ENCODE measurements at places on chromosomes 2 and 18. TPM values are rescaled to one million over a fixed set of nuclear protein-coding genes. Genes with fewer than 3 reads are reported as not detected.

DNA sequence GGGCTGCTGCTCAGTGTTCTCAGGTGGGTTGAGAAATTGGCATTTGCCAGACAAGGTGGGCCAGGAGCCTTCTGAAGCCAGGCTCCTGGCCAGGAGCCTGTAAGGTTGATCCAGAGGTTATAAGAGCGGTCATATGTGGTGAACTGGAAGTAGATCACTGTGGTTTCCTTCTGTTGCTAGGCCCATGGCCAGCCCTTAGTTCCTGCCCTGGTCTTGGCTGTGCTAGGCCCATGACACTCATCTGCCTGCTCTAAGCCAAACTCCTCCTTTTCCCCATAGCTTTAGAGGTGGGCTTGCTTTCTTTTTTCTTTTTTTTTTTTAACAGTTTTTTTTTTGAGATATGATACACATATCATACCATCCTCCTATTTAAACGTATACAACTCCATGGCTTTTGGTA, 5.0 kb upstream of the MGAT5 start:
- H3K27me3 ChIP-seq = peaks cover 13% of the 10 kb centered on the region
- DNase-seq = no peak
- no peak overlapping the region for H3K4me3 ChIP-seq
- peaks cover 78% of the 10 kb centered on the region for H3K4me1 ChIP-seq
- peaks cover 3% of the 10 kb centered on the region for H3K36me3 ChIP-seq

DNA sequence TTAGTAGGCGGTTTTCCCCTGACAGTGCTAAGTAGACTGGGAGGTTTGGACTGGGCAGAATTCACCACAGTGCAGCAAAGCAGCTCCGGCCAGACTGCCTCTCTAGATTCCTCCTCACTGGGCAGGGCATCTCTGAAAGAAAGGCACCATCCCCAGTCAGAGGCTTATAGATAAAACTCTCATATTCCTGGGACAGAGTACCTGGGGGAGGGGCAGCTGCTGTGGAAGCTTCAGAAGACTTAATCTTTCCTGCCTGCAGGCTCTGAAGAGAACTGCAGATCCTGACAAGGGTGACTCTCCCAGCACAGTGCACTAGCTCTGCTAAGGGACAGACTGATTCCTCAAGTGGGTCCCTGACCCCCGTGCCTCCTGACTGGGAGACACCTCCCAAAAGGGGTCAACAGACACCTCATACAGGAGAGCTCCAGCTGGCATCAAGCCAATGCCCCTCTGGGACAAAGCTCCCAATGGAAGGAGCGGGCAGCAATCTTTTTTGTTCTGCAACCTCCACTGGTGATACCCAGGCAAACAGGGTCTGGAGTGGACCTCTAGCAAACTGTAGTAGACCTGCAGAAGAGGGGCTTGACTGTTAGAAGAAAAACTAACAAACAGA, 266.8 kb upstream of the CRIM1 start:
- H3K36me3 ChIP-seq = no peaks in the 10 kb centered on the region
- no peak overlapping the region for H3K27ac ChIP-seq
- peaks cover 4% of the 10 kb centered on the region for H3K27me3 ChIP-seq
- no peaks in the 10 kb centered on the region for H3K4me1 ChIP-seq
- DNase-seq = no peak

GNLY gene
- total RNA-seq = 141 TPM

DNA sequence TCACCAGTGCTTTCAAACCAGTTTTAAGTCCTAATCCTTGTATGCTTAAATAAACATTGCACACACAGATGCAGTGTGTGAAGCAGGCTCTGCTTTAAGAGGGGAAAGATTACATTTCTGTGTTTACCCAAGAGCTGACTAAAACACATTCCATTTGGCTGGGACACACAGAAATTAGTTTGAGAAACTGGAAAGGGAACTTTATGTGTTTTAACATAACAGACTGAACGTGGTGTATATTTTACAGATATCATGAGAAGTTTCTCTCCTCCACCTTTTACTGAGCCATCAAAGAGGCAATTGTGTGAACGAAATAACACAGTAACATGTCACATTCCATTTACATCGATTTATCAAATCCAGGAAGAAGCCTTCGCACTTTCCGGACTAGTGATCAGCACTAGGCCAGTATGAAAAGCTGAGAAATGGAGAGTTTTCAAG, 121.8 kb downstream of the MAIP1 start:
- DNase-seq = no peak
- no peak overlapping the region for H3K4me3 ChIP-seq
- H3K27ac ChIP-seq = no peak overlapping the region
- no peaks in the 10 kb centered on the region for H3K27me3 ChIP-seq
- no peaks in the 10 kb centered on the region for H3K36me3 ChIP-seq

- H3K27ac ChIP-seq = no peak overlapping the region
- peaks cover 3% of the 10 kb centered on the region for H3K36me3 ChIP-seq
- no peaks in the 10 kb centered on the region for H3K4me1 ChIP-seq
These were observed 392.5 kb downstream of the IRS1 start for GRCh38 chr2:226407135-226407534.

- H3K4me3 ChIP-seq = no peak overlapping the region
- H3K27me3 ChIP-seq = no peaks in the 10 kb centered on the region
- DNase-seq = no peak
- no peaks in the 10 kb centered on the region for H3K4me1 ChIP-seq
These were observed 190.7 kb downstream of the MTCL1 start for GRCh38 chr18:8895987-8896619.

- DNase-seq = no peak
- H3K27ac ChIP-seq = no peak overlapping the region
- no peaks in the 10 kb centered on the region for H3K36me3 ChIP-seq
- no peaks in the 10 kb centered on the region for H3K4me1 ChIP-seq
These were observed 71.7 kb downstream of the LONRF2 start for GRCh38 chr2:100250645-100251044.

FAM168B gene
- total RNA-seq = 79.0 TPM

GRCh38 chr2:207248702-207249377, 83.1 kb upstream of the KLF7 start:
- no peak overlapping the region for H3K27ac ChIP-seq
- no peaks in the 10 kb centered on the region for H3K27me3 ChIP-seq
- no peak overlapping the region for H3K4me3 ChIP-seq
- DNase-seq = no peak
- H3K36me3 ChIP-seq = no peaks in the 10 kb centered on the region

- no peak overlapping the region for H3K27ac ChIP-seq
- H3K36me3 ChIP-seq = peaks cover 44% of the 10 kb centered on the region
- H3K4me1 ChIP-seq = peaks cover 5% of the 10 kb centered on the region
These were observed 67.7 kb downstream of the REL start for GRCh38 chr2:60948926-60949579.

GRCh38 chr2:211760103-211760502, 778.5 kb downstream of the ERBB4 start:
- no peak overlapping the region for H3K4me3 ChIP-seq
- H3K4me1 ChIP-seq = no peaks in the 10 kb centered on the region
- DNase-seq = no peak
- no peak overlapping the region for H3K27ac ChIP-seq
- H3K27me3 ChIP-seq = no peaks in the 10 kb centered on the region

GRB14 gene
- total RNA-seq = not detected

RAB27B gene
- 0.10 TPM for total RNA-seq

DNA sequence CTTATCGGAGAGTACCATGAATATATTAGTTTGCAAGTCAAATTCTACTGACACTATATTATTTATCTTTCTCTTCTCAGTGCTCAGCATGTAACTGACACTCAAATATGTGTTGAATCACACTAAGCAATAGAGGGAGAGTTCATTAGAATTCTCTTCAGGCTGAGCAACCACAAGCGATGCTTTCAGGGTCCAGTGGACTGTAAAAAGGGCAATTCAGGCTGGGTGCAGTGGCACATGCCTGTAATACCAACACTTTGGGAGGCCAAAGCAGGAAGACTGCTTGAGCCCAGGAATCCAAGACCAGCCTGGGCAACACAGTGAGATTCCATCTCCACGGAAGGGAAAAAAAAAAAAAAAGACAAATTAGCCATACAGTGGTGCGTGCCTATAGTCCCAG, 16.3 kb downstream of the PDE6D start:
- no peaks in the 10 kb centered on the region for H3K36me3 ChIP-seq
- no peaks in the 10 kb centered on the region for H3K27me3 ChIP-seq
- H3K27ac ChIP-seq = no peak overlapping the region
- DNase-seq = no peak

DNA sequence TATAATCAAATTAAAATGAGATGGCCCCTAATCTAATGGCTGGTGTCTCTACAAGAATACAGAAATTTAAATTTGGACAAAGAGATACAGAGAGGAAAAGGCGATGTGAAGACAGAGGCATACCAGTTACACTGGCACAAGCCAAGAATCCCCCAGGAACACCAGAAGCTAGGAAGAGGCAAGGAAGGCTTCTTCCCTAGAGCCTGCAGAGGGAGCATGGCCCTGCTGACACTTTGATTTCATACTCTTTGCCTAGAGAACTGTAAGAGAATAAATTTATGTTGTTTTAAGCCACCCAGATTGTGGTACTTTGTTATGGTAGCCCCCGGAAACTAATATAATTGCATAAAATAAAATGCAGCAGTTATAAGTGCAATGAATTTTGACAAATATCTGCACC, 671.4 kb downstream of the MBD2 start:
- H3K27me3 ChIP-seq = no peaks in the 10 kb centered on the region
- no peak overlapping the region for H3K27ac ChIP-seq
- no peaks in the 10 kb centered on the region for H3K36me3 ChIP-seq

ABCB11 gene
- not detected for total RNA-seq

GLB1L gene
- total RNA-seq = 4.9 TPM

DNA sequence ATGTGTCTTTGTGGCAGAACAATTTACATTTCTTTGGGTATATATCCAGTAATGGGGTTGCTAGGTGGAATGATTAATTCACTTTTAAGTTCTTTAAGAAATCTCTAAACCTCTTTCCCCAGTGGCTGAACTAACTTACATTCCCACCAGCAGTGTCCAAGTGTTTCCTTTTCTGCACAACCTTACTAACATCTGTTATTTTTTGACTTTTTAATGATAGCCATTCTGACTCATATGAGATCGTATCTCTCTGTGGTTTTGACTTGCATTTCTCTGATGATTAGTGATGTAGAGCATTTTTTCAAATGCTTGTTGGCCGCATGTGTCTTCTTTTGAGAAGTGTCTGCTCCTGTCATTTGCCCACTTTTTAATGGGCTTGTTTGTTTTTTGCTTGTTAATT, 43.1 kb upstream of the PTH2R start:
- DNase-seq = no peak
- peaks cover 8% of the 10 kb centered on the region for H3K27me3 ChIP-seq
- H3K36me3 ChIP-seq = peaks cover 10% of the 10 kb centered on the region
- no peak overlapping the region for H3K27ac ChIP-seq
- H3K4me1 ChIP-seq = no peaks in the 10 kb centered on the region
- no peak overlapping the region for H3K4me3 ChIP-seq

ITGB6 gene
- total RNA-seq = not detected

GRCh38 chr2:127172306-127172705, 47.8 kb downstream of the CYP27C1 start:
- H3K36me3 ChIP-seq = no peaks in the 10 kb centered on the region
- H3K27me3 ChIP-seq = no peaks in the 10 kb centered on the region
- no peaks in the 10 kb centered on the region for H3K4me1 ChIP-seq
- H3K27ac ChIP-seq = no peak overlapping the region
- no peak overlapping the region for H3K4me3 ChIP-seq

DNA sequence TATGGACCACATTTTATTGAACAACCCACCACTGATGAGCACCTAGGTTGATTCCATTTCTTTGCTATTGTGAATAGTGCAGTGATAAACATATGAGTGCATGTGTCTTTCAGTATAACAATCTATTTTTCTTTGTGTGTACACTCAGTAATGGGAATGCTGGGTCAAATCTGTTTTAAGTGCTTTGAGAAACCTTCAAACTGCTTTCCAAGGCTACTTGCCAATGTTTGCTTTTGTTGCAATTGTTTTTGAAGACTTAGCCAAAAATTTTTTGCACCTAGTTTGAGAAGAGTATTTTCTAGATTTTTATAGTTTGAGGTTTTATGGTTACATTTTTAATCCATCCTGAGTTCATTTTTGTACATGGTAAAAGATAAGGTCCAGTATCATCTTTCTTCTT, 587.4 kb upstream of the SETBP1 start:
- H3K4me3 ChIP-seq = no peak overlapping the region
- no peaks in the 10 kb centered on the region for H3K36me3 ChIP-seq
- H3K27ac ChIP-seq = no peak overlapping the region

GRCh38 chr18:40035966-40036365, 1919.1 kb upstream of the PIK3C3 start:
- no peak overlapping the region for H3K4me3 ChIP-seq
- no peaks in the 10 kb centered on the region for H3K27me3 ChIP-seq
- DNase-seq = no peak
- no peaks in the 10 kb centered on the region for H3K36me3 ChIP-seq
- H3K4me1 ChIP-seq = no peaks in the 10 kb centered on the region

- no peaks in the 10 kb centered on the region for H3K36me3 ChIP-seq
- H3K4me3 ChIP-seq = no peak overlapping the region
- no peak overlapping the region for H3K27ac ChIP-seq
- peaks cover 4% of the 10 kb centered on the region for H3K27me3 ChIP-seq
These were observed 249.8 kb downstream of the NYAP2 start for GRCh38 chr2:225649274-225649673.

- H3K4me1 ChIP-seq = no peaks in the 10 kb centered on the region
- no peak for DNase-seq
- H3K27me3 ChIP-seq = no peaks in the 10 kb centered on the region
- peak overlapping the region; percentile 29 for H3K27ac ChIP-seq
These were observed 62.4 kb upstream of the ATG16L1 start for GRCh38 chr2:233189025-233189424.

SCYGR2 gene
- not detected for total RNA-seq

GRCh38 chr2:201186982-201187381, 4.0 kb downstream of the CASP10 start:
- peaks cover 37% of the 10 kb centered on the region for H3K36me3 ChIP-seq
- peaks cover 79% of the 10 kb centered on the region for H3K4me1 ChIP-seq
- H3K27ac ChIP-seq = no peak overlapping the region
- DNase-seq = no peak

GRCh38 chr18:1090758-1091157, 186.1 kb downstream of the ADCYAP1 start:
- no peak overlapping the region for H3K27ac ChIP-seq
- no peaks in the 10 kb centered on the region for H3K36me3 ChIP-seq
- H3K4me1 ChIP-seq = no peaks in the 10 kb centered on the region
- no peak for DNase-seq
- H3K27me3 ChIP-seq = no peaks in the 10 kb centered on the region

GRCh38 chr2:219309278-219309677, at the start of gene PTPRN:
PTPRN (minus strand) TSS chr2:219309401; CDS start chr2:219309332, 69 bp downstream.
- H3K4me3 ChIP-seq = no peak within 1 kb of the TSS
- peak within 1 kb of the TSS; percentile 50 for H3K27ac ChIP-seq
- no peaks in the 10 kb centered on the region for H3K36me3 ChIP-seq
- H3K4me1 ChIP-seq = no peaks in the 10 kb centered on the region
- H3K27me3 ChIP-seq = peaks cover 46% of the 10 kb centered on the region

PARD3B gene
- 0.26 TPM for total RNA-seq

DNA sequence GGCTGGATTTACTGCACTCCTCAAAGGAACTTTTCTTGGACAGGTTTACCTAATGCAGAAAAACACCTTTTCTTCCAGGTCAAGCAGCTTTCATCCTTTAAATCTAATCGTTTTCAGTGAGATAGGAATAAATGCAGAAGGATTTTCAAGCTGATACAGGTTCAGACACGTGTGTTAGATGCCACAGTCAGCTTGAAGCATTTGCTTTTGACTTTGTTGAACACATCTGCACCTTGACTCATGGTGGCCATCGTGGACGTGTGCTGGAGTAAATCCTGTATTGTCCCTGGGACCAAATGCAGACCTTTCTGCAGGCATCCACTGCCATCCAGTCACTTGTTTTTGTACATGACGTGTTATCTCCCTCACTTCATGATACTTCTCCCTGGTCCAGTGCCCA, 61.9 kb downstream of the KLHL29 start:
- no peak overlapping the region for H3K27ac ChIP-seq
- DNase-seq = no peak
- peaks cover 15% of the 10 kb centered on the region for H3K4me1 ChIP-seq
- no peak overlapping the region for H3K4me3 ChIP-seq
- H3K36me3 ChIP-seq = no peaks in the 10 kb centered on the region
- H3K27me3 ChIP-seq = peaks cover 9% of the 10 kb centered on the region

Data from activated T-helper 1 cell treated with anti-CD3 and anti-CD28 coated beads, Interleukin-12 subunit alpha, Interleukin-12 subunit beta, Interleukin-2, Interleukin-4 antibody, amounts not matched to agents 30 ng/mL and 10 ng/mL and 1 ng/mL, durations not matched to agents 14 hours and 24 hours and 36 hours (primary cell).